ENCODE measurements at places on chromosomes 7 and 10.

GRCh38 chr10:92760609-92761008 is 70.9 kb downstream of the HHEX start:
- DNase-seq: no peak

- DNase-seq: no peak
Observed at GRCh38 chr10:123637326-123637880, 28.8 kb upstream of the GPR26 start.

- no peak for DNase-seq
Observed at GRCh38 chr10:125157505-125157904, 2.9 kb downstream of the CTBP2 start.

GRCh38 chr10:132698761-132699391 is 87.1 kb downstream of the NKX6-2 start:
- no peak for DNase-seq

- no peak for DNase-seq
Observed at GRCh38 chr10:98388101-98388655, 26.8 kb downstream of the PYROXD2 start.

DNA sequence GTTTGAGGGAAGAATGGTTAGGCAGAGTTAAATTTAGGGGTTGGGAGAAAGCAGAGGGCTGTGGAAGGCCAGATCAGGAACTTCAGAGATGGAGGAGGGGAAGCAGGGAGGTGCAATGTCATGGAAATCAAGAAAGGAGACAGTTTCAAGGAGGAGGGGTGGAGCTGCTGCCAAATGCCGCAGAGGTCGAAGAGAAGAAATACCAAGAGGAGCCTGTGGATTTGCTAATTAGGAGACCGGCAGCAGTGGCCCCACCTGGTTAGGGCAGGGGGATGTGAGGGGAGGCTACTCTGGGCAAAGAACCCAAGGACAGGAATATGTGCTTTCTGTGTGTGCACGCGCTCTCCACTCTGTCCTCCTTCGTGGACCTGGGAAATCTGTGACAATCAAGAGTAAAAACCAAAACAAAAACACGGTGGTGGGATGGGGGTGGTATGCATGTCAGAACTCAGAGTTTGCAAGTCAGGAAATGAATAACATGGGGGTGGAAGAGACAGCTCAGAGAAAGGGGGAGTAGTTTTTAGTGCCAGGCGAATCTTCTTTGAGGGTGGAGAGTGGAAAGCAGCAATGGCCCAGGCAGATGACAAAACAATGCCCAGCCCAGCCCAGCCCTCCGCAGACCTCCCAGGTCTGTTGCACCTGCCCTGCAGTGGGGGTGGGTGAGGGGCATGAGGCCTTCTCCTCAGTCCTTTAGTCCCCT is 102.9 kb upstream of the PAX2 start:
- DNase-seq: no peak

GRCh38 chr10:87605628-87606251 is 53.9 kb upstream of the PAPSS2 start:
- no peak for DNase-seq

GRCh38 chr10:22604344-22605126 is 109.8 kb downstream of the PIP4K2A start:
- no peak for DNase-seq

GRCh38 chr10:126857178-126857806 is 47.9 kb upstream of the DOCK1 start:
- DNase-seq: no peak

- no peak for DNase-seq
Observed at GRCh38 chr10:113666682-113667252, 2.9 kb upstream of the NRAP start.

GRCh38 chr7:104017001-104017400 is 27.5 kb upstream of the RELN start:
- no peak for DNase-seq

- no peak for DNase-seq
Observed at GRCh38 chr10:117137031-117137910, 799 bp downstream of the VAX1 start.

DNA sequence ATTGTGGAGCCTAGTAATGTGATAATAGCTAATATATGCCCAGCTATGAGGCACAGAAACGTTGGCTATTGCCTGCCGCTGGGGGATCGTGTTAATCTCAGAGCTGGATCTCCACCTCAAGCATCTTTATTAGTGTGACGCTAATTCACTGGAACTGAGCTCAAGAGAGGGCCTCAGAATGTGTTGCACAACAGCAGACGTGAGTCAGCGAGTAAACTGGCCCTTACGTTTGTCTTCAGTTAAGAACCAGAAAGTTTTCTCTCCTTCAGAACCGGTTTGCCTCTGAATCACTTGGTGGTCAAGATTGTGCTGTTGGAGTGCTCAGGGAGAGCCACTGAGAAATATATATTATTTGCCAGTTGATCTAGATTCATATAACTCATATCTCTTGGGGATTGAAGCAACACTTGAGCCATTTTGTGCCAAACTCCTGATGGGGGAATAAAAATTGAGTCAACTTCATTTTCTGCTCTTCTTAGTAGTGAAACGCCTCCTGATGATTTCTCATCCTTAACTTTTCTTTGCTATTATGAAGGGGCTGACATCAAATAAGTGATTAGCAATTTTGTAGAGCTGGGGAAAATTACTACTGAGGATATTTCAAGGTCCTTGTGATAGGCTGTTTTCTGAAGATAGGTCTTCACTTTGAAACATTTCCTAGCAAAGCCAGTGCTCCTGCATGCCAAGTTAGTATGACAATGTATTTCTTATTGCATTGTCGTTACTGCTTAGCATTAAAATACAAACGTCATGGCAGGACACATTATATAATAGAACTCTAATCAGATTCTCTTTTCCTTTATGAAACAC is 22.3 kb downstream of the BZW2 start:
- no peak for DNase-seq

- DNase-seq: no peak
Observed at GRCh38 chr10:130808686-130809085, 502.8 kb downstream of the TCERG1L start.

DNA sequence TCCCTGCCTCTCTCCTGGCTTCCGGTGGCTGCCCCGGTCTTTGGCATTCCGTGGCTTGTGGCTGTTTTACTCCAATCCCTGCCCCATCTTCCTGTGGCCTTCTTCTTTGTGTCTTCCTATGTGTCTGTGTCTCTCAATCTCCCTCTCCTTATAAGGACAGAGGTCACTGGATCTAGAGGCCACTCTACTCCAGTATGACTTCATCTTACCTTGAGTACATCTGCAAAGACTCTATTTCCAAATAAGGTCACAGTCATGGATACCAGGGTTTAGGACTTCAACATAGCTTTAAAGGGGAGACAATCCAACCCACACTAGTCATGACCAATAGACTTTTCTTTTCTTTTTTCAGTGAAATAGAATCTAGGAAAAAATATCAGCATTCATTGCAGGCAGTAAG is 153.3 kb upstream of the INSYN2A start:
- no peak for DNase-seq

DNA sequence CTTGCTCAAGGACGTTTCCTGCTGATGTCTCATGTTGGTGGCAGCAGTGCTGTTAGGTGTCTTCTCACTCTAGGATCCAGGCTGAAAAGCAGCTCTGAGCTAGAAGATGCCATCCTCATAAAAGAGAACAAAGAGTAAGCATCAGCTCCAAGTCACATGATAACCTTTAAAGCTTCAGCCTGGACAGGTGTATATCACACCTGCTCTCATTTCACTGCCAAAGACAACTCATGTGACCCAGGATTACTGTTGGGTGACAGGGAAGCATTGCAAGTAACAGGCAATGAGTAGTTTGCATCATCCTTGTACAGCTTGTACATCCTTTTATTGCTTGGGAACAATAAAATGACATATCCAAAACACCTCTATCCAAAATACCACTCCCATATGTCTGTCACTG is 423.4 kb upstream of the DPP6 start:
- no peak for DNase-seq

DNA sequence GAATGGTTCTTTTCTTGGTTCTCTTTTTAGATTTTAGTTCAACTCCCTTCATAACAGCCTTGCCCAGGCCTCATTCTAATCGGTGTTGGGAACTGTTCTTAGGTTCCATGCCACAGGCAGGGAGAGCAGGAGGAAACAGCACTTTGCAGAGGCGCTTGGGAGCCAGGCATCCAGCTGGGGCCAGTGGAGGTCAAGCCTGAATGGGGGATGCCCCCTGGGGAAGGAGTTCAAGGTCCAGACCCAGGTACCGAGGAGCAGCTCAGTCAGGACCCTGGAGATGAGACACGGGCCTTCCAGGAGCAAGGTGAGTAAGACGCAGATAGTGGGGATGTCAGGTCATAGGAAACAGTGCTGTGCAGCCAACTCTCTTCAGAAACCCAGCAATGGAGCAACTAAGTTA is 4.5 kb downstream of the ZSCAN25 start:
- DNase-seq: no peak

DNA sequence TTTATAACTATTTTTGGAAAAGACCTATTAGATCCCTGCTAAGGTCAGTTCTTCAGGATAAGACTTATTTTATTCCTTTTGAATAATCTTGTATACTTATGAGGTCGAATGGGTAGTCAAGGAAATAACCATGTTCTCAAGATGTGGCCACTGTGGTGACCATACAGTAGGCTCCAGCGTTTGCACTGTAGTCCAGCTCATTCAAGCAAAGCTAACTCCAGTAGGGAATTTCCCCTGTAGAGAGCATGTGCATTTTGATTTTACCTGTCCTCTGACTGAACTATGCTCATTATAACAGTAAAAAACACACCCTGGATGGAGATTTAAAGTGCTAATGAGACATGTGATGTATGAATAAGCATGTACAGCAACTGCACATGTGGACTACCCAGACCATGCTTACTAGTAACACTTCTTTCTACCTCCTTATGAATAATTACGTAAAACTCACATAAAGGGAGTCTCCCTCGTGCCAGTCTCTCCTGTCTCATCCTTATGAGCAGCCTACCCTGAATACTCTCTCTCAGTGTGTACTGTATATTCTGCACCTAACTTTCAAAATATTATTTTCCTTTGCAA is 32.4 kb upstream of the SEMA3E start:
- no peak for DNase-seq

DNA sequence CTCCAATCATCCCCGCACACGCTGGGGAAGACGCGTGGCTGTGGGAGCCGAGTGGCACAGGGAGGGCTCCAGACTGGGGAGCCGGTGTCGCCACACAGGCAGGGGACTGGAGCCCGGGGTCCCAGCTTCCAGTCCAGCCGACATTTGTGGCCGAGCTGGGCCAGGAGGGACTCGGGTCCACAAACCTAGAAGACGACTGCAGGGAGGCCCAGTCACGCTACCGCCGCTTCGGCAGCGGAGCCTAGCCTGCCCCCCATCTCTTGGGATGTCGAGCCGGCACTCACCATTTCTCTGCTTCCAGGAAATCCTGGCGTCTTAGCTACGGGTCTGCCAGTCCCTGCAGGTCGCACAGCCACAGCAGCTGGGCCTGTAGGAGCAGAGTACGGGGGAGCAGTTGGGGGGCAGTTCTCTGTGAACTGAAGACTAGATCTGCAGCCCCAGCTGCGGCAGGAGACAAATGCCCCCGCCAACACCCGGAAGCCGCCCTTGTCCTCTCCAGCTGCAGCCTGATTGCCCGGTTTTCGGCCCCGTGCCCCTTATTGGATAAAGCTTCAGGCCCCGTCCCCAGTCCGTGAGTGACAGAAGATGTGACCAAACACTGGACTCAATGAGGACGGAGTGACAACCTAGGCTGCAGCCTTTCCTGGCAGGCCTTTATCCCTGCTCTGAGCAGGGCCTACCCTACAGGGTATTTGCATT is 270.7 kb downstream of the ZNF33B start:
- no peak for DNase-seq

DNA sequence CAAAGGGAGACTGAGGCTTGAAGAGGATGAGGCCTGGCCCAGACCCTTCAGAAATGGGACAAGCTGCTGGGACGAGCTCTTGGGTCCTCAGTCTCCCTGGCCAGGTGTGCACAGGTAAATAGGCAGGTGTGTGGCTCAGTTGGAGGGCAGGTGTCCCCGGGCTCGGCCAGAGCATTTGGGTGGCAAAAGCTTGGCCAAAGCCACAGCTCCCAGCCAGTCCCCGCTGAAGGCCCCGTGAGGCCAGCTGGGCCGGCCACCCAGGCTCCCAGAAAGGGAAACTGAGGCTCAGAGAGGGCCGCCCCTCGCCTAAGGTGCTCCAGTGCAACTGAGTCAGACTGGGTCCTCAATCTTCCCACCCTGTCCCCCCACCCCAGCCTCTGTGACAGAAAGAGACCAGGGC is 37.3 kb downstream of the MICALL2 start:
- no peak for DNase-seq

DNA sequence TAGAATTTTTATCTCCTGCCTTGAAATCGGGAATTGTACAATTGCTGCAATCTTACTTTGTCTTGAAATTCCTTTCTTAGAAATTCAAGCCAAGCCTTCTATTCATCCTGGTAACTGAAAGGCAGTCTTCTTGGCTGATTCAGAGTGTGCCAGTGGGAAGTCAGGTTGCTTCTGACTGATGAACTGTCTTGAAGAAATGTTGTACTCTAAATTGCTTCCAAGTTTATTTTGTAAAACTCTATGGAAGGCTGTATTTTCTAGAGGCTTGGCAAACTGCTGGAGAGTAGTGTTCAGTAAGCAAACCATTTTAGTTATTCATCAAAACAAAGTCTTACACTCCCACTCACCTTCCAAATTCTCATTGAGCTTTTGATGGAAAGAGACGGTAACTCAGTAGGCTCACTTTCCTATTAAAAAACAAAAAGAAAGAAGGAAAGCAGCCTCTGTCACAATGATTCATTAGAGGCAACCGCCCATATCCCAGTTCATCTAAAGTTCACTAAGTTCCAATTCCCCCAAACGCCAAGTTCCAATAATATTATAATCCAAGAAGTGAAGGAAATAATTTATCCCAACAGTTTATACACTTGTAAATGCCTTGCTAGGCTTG is 187.9 kb upstream of the MALRD1 start:
- no peak for DNase-seq

- DNase-seq: no peak
Observed at GRCh38 chr10:107618504-107618994, 454.0 kb upstream of the SORCS1 start.

DNA sequence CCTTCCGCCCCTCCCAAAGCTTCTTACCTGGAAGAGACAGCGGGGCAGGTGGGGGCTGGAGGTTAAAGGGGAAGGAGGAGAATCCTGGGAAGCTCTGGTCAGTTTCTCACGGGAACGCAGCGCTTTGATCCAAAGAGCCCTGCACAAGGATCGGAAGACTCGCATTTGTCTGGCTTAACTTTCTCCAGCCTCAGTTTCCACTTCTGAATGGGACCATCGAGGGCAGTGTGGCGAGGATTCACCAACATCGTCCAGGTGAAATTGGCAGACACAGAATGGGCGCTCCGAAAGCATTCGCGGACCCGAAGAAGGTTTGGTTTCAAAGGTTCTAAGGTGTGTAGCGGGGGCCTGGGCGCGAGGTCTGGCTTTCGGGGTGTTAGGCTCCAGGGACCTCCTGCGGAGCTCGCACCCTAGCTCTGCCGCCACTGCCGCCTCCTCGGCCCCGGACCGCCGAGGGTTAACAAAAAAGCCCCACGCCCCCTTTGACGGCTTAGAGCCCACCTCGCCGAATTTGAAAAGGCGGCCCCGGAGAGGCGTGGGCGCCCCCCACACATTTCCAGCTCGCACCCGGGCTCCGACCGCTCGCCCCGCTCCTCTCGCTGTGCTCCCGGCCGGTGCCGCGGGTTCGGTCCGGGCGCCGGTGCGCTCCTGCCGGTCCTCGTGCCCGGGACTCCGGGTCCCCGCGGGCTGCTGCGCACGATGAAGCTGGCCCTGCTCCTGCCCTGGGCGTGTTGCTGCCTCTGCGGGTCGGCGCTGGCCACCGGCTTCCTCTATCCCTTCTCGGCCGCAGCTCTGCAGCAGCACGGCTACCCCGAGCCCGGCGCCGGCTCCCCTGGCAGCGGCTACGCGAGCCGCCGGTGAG is at the start of gene COL26A1:
COL26A1 (plus strand) TSS at position 542 of the 862 bp plus-strand sequence; CDS start at position 700, 158 bp downstream.
- DNase-seq: no peak

Data from T-helper 22 cell (primary cell).